ENCODE measurements at places on chromosomes 6 and 20.

DNA sequence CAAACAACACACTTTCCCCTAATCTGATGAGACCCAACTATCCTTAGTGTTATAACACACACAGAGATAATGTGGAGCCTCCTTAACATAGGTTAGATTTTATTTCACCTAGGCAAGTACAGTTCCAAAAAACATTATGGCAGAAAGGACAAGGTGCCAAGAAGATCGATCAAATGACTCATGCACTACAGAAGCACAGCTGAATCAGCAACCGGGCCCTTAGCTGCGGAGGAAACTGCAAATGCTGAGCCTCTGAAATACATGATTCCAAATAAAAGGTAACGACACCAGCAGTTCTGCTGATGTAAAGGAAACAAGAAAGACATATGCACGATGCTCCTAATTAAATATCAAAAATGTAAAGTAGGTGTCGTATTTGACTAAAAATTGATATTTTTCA lies 19.9 kb upstream of the MUC21 start:
- DNase-seq, result no peak

DNA sequence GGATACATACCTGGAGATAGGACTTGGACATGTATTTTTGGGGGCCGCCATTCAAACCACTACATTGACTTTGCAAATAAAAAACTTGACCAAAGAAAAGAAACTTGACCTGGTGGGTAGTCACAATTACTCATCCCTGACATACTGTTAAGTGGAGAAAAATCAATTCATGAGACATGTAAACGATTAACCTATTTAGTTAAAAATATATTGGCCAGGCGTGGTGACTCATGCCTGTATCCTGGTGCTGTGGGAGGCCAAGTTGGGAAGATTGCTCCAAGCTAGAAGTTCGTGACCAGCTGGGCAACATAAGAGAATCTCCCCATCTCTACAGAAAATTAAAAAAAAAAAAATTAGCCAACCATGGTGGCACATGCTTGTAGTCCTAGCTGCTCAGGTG lies 2.5 kb upstream of the SRSF12 start:
- DNase-seq, result no peak

GRCh38 chr6:132651062-132651461 lies 7.9 kb downstream of the TAAR1 start:
- DNase-seq, result no peak

GRCh38 chr6:42449917-42450476 lies 1.7 kb downstream of the TRERF1 start:
- DNase-seq, result no peak

GRCh38 chr6:150499882-150500312 lies 99.8 kb upstream of the PLEKHG1 start:
- DNase-seq, result no peak

DNA sequence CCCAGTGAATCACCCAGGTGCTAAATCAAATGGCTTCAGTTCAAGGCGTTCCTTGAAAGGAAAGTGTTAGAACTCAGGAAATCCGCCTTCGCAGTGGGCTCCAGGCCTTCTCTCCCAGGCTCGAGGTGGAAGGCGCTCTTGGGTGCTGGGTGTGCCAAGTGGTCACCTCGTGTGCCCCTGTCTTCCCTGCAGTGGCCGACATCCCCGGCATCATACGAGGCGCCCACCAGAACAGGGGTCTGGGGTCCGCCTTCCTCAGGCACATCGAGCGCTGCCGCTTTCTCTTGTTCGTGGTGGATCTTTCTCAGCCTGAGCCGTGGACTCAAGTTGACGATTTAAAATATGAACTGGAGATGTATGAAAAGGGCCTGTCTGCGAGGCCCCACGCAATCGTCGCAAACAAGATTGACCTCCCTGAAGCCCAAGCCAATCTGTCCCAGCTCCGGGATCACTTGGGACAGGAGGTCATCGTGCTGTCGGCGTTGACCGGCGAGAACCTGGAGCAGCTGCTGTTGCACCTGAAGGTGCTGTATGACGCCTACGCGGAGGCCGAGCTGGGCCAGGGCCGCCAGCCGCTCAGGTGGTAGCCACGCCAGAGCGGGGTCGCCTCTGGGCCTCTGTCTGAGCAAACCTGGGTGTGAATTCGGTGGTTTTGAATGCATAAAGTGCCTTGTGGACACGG lies 17.8 kb downstream of the MTG2 start:
- DNase-seq, result no peak

Measured in SW 1271 (cell line).